Activated CD8-positive, alpha-beta memory T cell treated with anti-CD3 and anti-CD28 coated beads for 24 hours (primary cell): ENCODE measurements at places on chromosomes 7 and 10.

- no peak for DNase-seq
Measured at GRCh38 chr10:82643076-82643475, 768.1 kb downstream of the NRG3 start.

GRCh38 chr7:98372993-98373392, 27.9 kb downstream of the BAIAP2L1 start:
- no peak for DNase-seq

DNA sequence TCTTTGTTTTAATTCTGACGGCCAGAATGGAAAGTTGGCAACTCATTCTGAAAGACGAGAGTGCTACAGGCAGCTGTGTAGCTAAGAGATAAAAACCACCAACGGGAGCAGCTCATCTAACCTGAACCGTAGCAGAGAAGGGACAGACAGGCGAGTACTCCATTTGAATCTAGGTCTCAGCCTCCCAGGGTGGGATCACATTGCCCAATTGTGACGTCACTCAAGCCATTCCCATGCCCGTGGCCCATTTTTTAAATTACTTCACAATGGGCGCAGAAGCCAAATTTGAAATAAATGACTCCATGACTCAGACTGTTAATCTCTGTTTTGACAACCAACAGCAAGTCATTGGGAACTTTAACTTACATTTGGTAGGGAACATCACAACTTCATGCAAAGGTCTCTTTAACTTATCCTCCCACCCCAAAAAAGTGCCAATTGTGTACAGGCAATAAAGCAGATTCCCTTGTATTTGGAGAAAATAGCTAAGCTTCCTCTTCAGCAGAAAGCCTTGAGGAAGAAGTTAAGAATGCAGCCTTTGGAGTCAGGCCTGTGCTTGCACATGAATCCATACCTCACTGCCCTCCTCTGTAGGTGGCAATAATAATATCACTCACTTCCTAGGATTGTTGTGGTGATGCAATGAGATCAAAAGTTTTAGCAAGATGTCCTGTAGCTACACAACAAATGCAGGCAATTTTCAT, 93.2 kb upstream of the KIF5B start:
- no peak for DNase-seq

DNA sequence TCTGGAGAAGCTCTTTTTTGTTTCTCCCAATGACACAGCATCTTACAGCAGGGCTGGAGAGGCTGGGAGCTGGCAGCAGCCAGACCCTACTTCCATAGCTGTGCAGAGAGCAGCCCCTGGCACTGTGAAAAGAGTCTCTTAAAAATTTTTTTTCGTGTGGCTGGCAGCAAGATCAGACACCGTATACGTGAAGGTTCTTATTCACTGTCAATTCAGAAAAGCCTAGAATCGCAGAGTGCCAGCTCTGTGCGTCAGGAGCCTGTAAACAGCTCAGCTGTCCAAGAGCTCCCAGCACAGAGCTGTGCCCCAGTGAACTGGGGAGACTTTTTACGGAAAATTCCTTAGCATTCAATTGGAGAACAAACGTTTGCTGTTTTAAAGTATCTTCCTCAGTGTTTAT, 6.5 kb downstream of the BAG3 start:
- DNase-seq, result no peak

DNA sequence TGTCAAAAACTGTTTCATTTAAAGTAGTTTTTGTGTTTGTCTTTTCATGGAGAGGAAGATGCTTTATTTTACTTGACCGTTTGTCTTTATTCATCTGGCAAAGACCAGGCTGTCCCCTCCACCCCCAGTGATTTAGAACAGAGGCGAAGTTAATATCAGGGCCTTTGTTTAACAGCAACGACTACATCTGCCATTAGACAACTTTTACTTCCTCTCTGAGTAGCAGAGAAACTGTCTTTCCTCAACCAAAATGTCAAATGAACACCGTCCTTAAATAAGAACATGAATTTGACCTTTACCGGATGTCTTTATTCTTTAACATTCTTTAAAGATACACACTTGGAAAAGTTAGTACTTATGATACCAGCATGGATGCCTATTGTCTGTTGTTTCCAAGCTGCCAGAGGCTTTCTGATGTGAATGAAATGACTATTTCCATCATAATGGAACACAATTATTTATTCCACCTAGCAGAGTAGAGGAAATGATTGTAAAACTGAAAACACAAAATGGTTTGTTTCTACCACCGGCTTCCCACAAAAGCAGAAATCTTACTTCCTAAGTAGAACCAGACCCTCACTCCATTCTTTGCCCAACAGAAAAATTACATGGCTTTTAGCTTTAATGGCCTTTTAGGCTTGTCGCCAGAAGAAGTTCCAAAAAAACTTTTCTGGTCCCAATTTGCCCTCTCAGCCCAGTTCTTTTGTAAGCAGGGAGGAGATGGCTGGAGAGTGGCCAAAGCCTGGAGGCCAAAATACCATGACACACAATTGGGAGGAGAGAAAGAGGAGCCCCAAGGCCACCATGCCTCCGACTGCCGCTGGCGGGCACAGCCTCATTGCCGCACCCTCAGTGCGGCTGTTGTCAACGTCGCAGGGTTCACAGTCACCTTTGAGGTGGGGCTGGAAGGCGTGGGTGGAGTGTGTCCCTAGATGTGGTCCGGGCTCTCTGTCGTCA, 168.5 kb downstream of the TEX36 start:
- no peak for DNase-seq

DNA sequence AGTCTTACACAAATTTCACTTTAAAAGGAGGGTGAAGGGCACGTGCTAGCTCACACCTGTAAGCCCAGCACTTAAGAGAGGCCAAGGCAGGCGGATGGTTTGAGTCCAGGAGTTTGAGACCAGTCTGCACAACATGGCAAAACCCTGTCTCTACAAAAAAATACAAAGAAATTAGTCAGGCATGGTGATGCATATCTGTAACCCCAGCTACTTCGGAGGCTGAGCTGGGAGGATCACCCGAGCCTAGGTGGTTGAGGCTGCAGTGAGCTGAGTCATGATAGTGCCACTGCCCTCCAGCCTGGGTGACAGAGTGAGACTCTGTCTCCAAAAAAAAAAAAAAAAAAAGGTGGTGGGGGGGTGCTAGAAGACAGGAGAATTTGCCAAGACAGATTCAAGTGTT, 237.3 kb upstream of the KLF14 start:
- DNase-seq, result peak; percentile 74

- DNase-seq, result no peak
Measured at GRCh38 chr7:116365797-116366196, 133.7 kb upstream of the CAV2 start.

GRCh38 chr7:110645060-110645459, 445.9 kb upstream of the LRRN3 start:
- DNase-seq, result no peak

DNA sequence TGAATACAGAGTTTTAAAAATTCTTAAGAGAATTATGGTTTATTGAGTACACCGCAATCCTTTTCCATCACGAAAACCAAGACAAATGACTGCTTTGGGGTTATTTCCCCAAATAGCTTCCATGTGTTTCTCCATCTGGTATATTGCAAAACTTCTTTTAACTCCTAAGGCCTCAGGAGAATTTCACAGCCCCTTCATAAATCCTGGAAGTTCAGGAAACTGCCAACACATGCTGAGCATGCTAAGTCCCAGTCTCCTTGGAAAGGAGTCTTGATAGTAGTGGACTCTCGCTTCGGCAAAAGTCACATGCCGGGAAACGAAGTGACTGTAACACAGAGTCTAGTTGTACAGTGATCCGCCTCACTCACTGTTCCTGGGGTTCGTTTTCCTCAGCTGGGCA, 88.1 kb upstream of the RSU1 start:
- no peak for DNase-seq

GRCh38 chr10:21894648-21895342, 108.7 kb downstream of the DNAJC1 start:
- no peak for DNase-seq

GRCh38 chr7:132154695-132155471, 421.4 kb downstream of the PLXNA4 start:
- DNase-seq, result no peak

GRCh38 chr7:108722561-108722960, 152.9 kb downstream of the DNAJB9 start:
- DNase-seq, result no peak

GRCh38 chr10:72665925-72666324, 26.0 kb upstream of the MCU start:
- DNase-seq, result no peak

- no peak for DNase-seq
Measured at GRCh38 chr10:49539320-49539885, 482 bp upstream of the ERCC6 start.

DNA sequence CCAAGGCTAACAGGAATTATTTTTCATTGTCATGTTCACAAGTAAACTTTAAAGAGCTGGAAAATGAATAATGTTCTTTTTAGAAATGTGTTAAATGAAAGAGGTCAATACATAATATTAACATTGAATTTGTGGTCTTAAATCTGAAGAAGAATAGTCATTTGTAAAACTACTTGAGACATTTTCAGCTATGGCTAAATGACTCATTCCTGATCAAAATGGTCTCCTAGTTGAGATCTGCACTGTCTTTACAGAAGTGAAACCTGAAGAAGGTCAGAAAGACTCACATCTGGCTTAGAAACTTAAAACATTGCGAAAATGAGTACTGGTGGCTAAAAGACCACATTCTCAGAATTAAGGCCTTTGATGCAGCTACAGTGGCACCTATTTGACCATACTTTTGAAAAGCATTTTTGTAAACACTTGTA, 5.9 kb downstream of the PIK3CG start:
- DNase-seq, result no peak

DNA sequence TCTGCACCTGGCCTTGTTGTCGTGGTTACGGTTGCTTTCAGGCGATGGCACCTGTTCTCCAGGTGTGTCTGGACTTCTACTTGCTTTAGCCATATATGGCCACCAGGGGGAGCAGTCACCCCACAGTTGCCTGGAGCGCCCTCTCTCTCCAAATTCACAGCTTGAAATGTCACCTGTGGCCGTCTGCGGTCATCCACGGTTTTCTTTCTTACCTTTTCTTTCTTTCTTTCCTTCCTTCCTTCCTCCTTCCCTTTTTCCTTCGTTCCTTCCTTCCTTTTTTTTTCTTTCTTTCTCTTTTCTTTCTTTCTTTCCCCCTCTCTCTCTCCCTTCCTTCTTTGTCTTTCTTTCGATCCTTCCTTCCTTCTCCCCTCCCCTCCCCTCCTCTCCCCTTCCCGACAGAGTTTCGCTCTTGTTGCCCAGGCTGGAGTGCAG, 150.5 kb upstream of the VKORC1L1 start:
- peak; percentile 80 for DNase-seq

- DNase-seq, result no peak
Measured at GRCh38 chr7:26159243-26159642, 7.2 kb downstream of the NFE2L3 start.

GRCh38 chr10:27720529-27720928, 25.1 kb downstream of the MKX start:
- no peak for DNase-seq

DNA sequence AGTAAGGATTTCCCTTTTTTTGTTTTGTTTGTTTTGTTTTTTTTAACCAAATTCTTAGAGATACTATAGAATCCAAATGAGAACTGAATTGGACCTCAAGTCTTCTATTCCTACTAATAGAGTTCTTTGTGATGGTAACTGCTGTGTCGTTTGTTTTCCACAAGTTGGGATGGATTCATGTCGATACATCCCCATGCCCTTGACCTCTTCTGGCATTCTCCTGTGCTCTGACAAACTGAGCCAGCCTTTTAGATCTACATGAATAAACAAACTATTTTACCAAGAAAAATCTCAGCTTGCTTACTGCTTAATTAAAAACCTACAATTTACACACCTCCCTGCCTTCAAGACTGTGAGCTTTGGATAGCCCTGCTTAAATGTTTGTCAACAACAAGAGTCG, 3.9 kb downstream of the ZNF22 start:
- DNase-seq, result no peak

DNA sequence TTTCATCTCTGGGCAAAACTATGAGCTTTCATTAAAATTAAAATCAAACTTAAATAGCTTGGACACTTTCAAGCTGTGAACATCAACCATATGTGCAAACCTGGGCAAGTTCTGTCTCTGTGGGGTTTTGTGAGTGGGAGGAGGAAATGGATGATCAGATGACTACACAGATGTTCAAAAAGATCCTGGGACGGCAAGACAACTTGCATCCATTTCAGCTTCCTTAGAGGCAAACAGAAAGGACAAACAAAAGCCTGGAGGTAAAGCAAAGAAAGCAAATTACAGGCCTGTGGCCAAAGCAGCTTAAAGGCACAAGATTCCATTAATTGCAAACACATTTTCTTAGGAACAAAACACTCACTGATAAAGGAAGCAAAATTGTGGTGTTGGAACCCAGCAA, 222.2 kb downstream of the NEBL start:
- no peak for DNase-seq

GRCh38 chr10:125038637-125039036, 96.7 kb downstream of the ZRANB1 start:
- no peak for DNase-seq

DNA sequence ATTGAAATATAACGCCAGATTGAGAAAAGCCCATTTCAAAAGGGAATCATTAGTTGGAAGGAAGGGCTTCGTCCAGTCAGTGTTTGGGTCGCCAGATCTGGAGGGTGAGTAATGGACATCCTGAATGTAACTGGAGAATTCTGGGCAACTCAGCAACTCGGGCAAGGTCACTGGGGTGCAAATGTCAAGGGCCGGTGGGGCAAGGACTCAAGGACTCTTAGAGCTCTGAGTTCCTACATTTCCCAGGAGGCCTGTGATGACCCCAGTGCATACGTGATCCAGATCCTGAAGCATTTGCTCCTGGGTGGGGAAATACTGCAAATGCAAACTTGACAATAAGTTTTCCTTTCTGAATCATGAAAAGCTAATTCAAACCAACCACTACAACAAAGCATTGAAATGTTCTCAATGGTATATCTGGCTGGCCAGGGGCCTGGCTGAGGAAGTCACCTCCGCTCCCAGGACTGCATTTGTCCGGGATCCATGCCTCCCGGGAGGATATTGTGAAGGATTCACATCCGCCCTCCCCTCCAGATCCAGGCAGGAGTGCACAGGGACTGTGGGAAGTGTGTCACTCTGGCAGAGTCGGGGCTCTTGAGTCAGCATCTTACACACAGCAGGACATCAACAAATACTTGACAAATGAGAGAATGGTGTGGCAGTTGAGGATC, 164.0 kb downstream of the FANK1 start:
- DNase-seq, result no peak

DNA sequence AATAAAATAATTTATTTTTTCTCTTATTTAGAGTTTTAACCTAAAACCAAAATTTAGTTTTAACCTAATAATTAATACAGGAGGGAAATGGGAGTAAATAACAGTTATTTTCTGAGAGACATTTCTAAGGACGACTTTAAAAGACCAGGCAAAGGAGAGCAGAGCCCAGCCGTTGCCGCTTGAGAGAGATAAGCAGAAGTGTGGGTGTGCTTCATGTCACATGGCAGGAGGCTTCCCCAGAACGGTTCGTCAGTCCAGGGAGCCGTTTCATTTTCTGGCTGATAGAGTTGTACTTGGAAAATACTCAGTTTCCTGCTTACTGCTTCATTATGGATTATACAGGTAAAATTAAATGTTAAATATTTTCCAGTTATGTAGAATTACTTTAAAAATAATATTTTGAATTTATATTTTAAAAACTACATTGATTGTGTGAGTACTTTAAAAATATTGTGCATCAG, 61.4 kb downstream of the ST7 start:
- DNase-seq, result no peak

GRCh38 chr10:15262036-15262713, 93.7 kb upstream of the NMT2 start:
- no peak for DNase-seq
